ENCODE measurements at places on chromosomes 4 and X.

DNA sequence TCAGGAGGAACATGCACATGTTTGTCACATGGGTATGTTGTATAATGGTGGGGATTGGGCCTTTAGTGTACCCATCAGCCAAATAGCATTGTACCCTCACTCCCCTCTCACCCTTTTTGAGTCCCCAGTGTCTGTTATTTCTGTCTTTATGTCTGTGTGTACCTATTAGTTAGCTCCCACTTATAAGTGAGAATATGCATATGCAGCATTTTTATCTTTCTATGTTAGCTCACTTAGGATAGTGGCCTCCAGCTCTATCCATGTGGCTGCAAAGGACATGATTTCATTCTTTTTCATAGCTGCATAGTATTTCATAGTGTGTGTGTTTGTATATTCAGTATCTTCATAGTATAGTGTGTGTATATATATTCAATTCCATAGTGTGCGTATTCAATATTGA lies 64.6 kb downstream of the DCLK2 start:
- no peaks in the 10 kb centered on the region for H3K36me3 ChIP-seq
- no peaks in the 10 kb centered on the region for H3K27me3 ChIP-seq
- no peaks in the 10 kb centered on the region for H3K4me1 ChIP-seq
- H3K27ac ChIP-seq: no peak overlapping the region
- DNase-seq: no peak
- H3K4me3 ChIP-seq: no peak overlapping the region

DNA sequence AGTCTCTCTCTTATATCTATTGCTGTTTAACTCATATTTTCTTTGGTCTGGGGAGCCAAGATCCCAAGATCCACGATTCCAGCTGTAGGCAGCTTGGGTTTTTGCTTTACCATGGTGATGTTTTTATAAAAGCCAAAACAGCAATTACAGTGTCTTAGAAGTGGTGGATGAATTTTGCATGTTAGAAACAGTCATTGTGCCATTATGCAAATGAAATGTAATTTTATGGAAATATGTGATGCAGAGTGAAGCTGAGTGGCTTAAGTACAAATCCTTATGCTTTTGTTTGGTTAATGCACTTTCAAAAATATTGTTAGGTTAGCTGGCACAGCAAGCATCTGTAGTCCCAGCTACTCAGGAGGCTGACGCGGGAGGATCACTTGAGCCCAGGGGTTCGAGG lies 32.8 kb upstream of the PTTG2 start:
- no peaks in the 10 kb centered on the region for H3K36me3 ChIP-seq
- no peak overlapping the region for H3K27ac ChIP-seq
- no peak overlapping the region for H3K4me3 ChIP-seq
- peaks cover 19% of the 10 kb centered on the region for H3K4me1 ChIP-seq

- no peak overlapping the region for H3K27ac ChIP-seq
- H3K27me3 ChIP-seq: no peaks in the 10 kb centered on the region
- no peak overlapping the region for H3K4me3 ChIP-seq
- no peak for DNase-seq
- H3K36me3 ChIP-seq: no peaks in the 10 kb centered on the region
- H3K4me1 ChIP-seq: no peaks in the 10 kb centered on the region
Measured at GRCh38 chr4:31662951-31663350, 942.8 kb downstream of the PCDH7 start.

GRCh38 chr4:5824635-5825034 lies 68.3 kb downstream of the CRMP1 start:
- H3K27me3 ChIP-seq: no peaks in the 10 kb centered on the region
- H3K36me3 ChIP-seq: no peaks in the 10 kb centered on the region
- no peaks in the 10 kb centered on the region for H3K4me1 ChIP-seq
- no peak for DNase-seq
- no peak overlapping the region for H3K27ac ChIP-seq

DNA sequence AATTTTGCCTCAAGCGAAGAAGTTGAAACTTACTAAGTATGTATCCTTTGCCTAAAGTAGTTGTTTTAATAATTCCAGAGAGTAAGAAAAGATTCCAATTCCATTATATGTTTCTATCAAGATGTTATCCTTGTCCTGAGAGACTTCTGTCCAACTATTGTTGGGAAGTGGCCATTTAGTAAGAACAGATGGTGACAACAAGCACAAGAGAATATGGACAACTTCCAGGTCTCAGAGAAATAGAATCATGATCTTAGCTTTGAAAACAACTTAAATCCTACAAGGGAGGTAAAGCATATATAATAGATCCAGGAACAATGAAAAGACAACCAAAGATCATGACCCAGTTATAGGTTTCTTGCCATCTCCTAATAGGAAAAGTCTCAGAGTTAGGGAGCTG lies 486.6 kb upstream of the PCDH10 start:
- no peaks in the 10 kb centered on the region for H3K4me1 ChIP-seq
- H3K27me3 ChIP-seq: no peaks in the 10 kb centered on the region
- H3K4me3 ChIP-seq: no peak overlapping the region
- H3K36me3 ChIP-seq: no peaks in the 10 kb centered on the region

GRCh38 chr4:142703694-142704309 lies 142.3 kb downstream of the INPP4B start:
- no peaks in the 10 kb centered on the region for H3K27me3 ChIP-seq
- H3K36me3 ChIP-seq: no peaks in the 10 kb centered on the region
- no peak for DNase-seq
- H3K4me3 ChIP-seq: no peak overlapping the region
- H3K4me1 ChIP-seq: peaks cover 86% of the 10 kb centered on the region

GRCh38 chr4:76854858-76855257 lies 43.1 kb downstream of the SOWAHB start:
- H3K36me3 ChIP-seq: no peaks in the 10 kb centered on the region
- H3K4me1 ChIP-seq: no peaks in the 10 kb centered on the region
- H3K27ac ChIP-seq: no peak overlapping the region
- no peak for DNase-seq
- H3K27me3 ChIP-seq: no peaks in the 10 kb centered on the region
- no peak overlapping the region for H3K4me3 ChIP-seq

All from CD8-positive, alpha-beta memory T cell (primary cell).